ENCODE measurements at places on chromosomes 3 and 15.

DNA sequence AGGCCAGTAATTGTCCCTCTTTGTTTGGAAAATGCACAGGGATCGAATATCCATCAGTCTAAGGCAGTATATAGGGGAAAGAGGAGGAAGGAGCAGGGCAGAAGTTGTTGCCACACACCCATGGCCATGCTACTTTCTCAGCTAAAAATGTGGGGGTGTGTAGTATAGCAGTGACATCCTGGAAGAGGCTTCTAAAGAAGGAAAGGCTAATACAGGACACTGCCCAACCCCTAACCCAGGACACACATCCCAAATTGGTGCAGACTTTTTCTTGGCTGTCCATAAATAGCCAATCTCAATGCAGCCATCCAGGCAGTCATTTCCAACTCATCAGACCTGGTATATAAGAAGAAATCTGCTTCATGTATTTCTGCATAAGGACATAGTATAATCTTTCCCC is 33.1 kb upstream of the LRRN1 start:
- no peak for DNase-seq

- DNase-seq = no peak
Measured at GRCh38 chr15:53437985-53438841, 321.2 kb downstream of the WDR72 start.

DNA sequence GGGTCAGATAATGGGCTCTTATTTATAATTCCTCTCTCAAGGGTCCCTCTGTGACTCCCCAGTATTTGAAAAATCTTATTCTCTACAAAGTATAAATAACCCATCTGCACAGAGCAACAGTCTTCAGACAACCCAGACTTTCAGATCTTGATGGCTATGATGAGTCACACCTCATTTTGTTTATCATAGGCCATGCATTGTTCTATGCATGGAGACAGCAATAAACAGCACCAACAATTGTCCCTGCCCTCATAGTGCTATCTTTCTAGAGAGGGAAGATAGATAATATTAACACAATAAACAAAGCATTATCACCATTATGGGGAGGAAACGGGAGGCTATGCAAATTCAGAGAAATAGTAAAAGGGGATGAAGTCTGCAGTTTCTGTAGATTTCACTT is 13.4 kb downstream of the FHIT start:
- no peak for DNase-seq

DNA sequence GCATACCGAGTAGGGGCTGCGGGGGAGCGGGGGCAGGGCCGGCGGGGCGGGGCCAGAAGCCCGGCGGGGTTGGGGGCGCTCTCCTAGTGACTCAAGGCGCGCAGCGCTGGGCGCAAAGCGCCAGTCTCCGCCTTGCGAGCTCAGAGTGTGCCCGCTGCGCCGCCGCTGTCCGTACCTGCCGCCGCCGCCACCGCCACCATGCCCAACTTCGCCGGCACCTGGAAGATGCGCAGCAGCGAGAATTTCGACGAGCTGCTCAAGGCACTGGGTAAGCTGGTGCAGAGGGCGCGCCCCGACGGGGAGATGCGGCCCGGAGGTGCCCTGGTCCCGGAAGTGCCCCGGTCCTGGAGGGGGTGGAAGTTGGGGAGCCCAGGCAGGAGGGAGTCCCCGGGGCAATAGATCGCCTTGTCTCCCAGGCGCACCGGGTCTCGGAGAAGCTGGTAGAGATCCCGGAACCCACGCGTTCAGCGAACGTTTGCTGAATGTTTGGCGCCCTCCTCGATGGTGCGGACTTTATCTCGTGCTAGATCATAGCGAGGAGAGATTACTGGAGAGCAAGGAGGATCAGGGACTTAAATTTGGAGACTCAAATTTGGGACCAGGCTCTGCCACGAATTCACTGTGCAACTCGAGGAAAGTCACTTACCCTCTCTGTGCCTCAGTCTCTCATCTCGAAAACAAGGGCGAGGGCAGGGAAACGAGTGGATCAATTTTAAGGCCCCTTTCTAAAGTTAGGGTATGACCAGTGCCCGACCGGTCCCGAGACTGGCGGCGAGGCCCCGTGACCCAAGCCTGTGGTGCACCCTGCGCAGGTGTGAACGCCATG is at the start of gene CRABP1:
CRABP1 (plus strand) TSS at position 123 of the 826 bp plus-strand sequence; CDS start at position 199, 76 bp downstream.
- no peak for DNase-seq

DNA sequence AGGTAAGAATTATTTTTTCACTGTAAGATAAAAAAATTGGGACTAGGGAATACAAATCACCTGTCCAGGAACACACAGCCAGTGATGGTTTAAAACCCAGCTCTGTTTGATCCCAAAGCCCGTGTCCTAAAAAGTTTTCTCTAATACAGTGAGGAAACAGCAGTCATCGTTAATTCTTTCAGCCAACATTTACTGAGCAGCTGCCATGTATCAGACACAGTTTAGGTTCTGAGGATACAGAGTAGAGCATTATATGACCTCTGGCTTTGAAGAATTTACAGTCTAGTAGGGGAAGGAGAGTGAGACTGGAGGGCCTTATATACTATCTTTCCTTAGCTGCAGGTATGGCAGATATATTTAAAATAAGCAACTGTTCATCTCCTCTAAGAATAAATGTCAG is 82.7 kb downstream of the KCNMB2 start:
- no peak for DNase-seq

GRCh38 chr3:124056846-124057245 is 64.9 kb upstream of the ROPN1 start:
- DNase-seq = no peak

GRCh38 chr3:154015307-154015706 is 105.9 kb upstream of the ARHGEF26 start:
- DNase-seq = no peak

GRCh38 chr15:77870195-77871065 is 207.1 kb downstream of the TBC1D2B start:
- DNase-seq = no peak

GRCh38 chr15:90691369-90691768 is 25.8 kb upstream of the BLM start:
- DNase-seq = no peak

DNA sequence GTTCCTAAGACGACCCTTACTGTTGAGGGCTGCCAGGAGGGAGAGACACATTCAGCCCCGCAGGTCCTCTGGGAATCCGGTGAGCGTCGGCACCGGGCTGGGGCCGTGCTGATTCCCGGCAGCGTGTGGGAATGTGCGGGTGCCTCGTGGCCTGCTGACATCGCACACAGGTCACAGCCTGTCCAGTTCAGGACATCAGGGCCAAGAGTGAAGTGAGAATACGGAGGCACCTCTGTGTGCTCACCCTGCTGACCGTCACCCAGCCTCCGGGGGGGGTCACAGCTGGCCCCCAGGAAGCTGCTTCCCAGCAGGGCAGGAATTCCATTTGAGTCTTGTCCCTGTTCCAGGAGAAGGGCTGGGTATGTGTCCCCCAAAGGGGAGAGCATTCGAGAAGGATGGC is 53.6 kb downstream of the PGPEP1L start:
- DNase-seq = no peak

GRCh38 chr15:55685286-55685685 is 57.7 kb downstream of the PRTG start:
- DNase-seq = no peak

DNA sequence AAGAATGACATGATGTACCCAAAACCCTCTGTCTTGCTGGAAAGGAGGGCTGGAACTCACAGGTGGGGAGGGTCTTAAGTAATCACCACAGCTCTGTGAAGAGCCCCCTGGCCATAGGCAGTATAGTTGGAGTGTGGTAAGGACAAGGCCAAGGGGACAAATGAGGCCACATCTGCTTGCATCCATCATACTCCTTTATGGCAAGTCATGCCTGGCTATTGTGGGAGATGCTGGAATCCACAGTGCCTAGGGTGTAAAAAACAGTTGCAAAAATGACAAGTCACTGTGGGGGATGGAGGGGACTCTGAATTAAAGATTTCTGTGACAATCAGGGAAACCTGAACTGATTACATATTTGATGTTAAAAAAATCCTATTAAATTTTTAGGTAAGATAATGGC is 258.5 kb downstream of the KCNMB2 start:
- DNase-seq = no peak

GRCh38 chr3:28066020-28066419 is 175.4 kb upstream of the CMC1 start:
- DNase-seq = no peak

GRCh38 chr3:13513051-13513912 is 33.2 kb downstream of the HDAC11 start:
- no peak for DNase-seq

DNA sequence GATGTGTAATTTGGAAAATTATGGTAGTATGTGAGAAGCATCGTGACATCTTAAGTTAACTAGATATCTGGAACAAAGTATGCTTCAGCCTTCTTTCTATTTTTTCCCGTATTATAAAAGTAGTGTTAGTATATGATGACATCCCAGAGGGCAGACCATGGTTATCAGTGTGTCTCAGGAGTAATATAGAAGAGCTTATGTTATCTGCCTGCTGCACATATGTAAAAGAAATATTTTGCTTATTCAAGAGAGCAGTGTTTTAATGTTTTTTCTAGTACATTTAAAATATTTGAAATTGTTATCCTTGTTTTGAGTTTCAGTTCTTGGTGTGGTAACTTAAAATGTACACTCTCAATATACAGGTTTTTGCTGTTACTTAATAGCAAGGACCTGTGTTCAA is 24.1 kb downstream of the PLCL2 start:
- no peak for DNase-seq

- no peak for DNase-seq
Measured at GRCh38 chr3:89787485-89787884, 680.1 kb downstream of the EPHA3 start.

DNA sequence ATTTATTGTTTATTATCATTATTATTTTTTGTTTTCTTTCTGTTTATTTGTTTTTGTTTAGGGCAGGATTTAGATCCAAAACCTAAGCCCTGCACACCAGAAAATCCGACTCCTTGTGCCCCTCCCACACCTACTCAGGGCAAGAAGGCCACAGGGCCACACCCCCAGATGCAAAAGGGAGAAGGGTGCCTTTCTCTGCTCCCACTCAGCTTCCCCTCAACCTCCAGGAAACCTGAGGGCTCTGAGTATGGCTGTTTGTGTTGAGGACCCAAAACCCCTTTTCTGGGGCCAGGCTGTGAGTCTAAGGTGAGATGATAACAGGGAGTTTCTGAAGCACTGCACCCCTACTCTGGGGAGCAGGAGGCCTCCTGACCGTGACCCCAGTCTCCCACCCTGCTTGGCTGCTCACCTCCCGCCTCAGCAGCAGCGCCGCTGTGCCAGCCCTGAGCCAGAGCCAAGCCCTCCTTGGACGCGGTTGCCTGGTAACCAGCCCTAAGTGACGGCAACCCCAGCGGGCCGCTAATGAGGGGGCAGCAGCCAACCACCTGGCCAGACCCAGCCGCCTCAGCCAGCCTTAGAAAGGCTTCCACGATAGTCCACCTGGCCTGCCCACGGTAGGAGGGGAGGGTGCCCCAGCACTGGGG is 6.4 kb upstream of the C15orf39 start:
- no peak for DNase-seq

GRCh38 chr3:55858302-55858701 is 371.2 kb upstream of the WNT5A start:
- DNase-seq = no peak

GRCh38 chr15:39213385-39213840 is 367.5 kb upstream of the THBS1 start:
- DNase-seq = no peak

- DNase-seq = no peak
Measured at GRCh38 chr15:101063212-101063611, 144.1 kb downstream of the LRRK1 start.

GRCh38 chr3:195111766-195112165 is 159.2 kb downstream of the XXYLT1 start:
- no peak for DNase-seq

- no peak for DNase-seq
Measured at GRCh38 chr3:119311081-119311925, 17.1 kb downstream of the ARHGAP31 start.

- DNase-seq = no peak
Measured at GRCh38 chr3:189630767-189631372, 319 bp upstream of the TP63 start.

- no peak for DNase-seq
Measured at GRCh38 chr15:29433507-29434248, 164.1 kb upstream of the NSMCE3 start.

- no peak for DNase-seq
Measured at GRCh38 chr3:136277634-136278033, 27.5 kb downstream of the PCCB start.

GRCh38 chr3:133633439-133633838 is 28.3 kb downstream of the TOPBP1 start:
- DNase-seq = no peak

Measured in stimulated activated CD4-positive, alpha-beta T cell treated with anti-CD3 and anti-CD28 coated beads, TNF-alpha, amount 100 ng/mL, for 24 hours (primary cell).